H1 (cell line): ENCODE measurements at places on chromosomes 3 and 15.

DNA sequence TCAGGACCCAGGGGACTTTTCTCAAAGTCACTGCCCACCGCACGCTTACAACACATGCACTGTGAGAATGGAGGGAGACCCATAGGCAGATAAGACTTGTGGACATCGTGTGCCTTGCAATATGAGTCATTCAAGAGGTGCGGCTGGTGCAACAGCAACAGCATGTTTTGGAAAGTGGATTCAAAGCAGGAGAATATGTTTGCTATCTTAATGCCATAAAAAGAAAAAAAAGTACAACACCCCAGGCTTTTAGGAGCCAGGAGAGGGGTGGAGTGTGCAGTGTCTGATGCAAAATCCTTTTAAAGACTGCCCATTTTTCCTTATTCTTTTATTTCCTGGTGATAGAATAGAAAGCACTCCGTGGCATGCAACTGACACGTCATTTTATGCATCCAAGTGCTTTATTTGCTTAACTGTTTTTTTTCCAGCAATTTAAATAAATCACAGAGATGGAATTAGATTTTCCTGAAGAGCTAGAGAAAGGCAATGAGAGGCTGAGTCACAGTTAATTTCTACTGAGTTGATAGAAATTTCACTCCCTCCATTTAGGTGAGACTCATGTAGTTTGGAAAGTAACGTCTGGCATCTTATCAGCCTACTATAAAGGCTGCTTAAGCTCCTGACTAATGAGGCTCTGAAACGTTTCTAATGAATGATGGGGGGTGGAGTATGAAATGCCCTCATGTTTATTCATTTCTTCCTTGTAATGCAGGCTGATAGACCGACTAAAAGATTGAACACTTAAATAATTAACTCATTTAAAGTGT lies 96.4 kb downstream of the NSUN3 start:
- DNase-seq, result no peak

DNA sequence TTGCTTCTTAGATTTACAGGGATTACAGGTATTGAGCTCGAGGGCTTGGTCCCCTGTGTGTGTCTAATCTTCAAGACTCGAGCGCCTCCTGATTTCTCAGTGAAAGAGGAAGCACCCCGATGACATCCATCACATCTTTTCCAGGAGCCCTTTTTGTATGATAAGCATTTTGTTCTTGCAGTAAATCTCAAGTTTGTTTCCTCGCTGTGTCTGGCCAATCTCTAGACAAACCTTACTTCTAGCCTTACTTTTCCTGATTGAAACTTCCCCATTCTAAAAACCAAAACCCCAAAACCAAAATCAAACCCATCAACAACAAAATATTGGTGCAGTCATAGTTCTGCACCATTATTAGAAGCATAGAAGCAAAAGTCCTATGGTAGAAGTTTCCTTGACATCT lies 286.0 kb downstream of the NFKBIZ start:
- no peak for DNase-seq

DNA sequence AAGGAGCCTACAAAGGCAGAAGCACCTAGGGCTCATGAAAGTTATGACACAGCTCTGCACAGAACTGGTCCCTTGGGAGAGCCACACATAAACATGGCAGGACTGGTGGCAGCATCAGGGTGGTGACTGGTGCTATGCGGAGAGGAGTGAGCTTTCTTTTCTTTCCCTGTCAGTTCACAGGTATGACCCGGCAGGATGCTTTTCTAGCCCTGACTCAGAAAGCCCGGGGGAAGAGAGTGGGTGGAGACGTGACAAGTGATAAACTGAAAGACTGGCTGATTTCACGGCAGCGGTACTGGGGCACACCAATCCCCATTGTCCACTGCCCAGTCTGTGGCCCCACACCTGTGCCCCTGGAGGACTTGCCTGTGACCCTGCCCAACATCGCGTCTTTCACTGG lies 103.0 kb downstream of the LARS2 start:
- no peak for DNase-seq

- no peak for DNase-seq
Measured at GRCh38 chr15:93020976-93021772, 67.8 kb downstream of the RGMA start.

- no peak for DNase-seq
Measured at GRCh38 chr3:8629151-8630021, 15.2 kb downstream of the SSUH2 start.

GRCh38 chr3:4749567-4750002 lies 229.7 kb upstream of the BHLHE40 start:
- no peak for DNase-seq

- no peak for DNase-seq
Measured at GRCh38 chr3:58667704-58668103, 1.1 kb upstream of the FAM3D start.

DNA sequence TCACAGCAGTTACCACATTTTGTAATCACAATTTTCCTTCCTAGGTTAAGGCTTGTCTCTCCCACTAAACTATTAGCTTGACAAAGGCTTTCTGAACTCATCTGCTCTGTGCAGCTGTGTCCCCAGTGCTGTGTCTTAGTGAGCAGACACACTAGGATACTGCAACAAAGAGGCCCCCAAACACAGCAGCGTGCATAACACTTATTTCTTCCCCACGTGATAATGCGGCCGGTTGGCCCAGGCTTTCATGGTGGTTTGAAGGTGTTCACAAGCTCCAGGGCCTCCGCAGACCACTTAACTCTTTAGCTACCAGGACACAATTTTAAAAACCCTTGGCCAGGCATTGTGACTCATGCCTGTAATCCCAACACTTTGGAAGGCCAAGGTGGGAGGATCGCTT lies 2.2 kb upstream of the HDAC11 start:
- no peak for DNase-seq

DNA sequence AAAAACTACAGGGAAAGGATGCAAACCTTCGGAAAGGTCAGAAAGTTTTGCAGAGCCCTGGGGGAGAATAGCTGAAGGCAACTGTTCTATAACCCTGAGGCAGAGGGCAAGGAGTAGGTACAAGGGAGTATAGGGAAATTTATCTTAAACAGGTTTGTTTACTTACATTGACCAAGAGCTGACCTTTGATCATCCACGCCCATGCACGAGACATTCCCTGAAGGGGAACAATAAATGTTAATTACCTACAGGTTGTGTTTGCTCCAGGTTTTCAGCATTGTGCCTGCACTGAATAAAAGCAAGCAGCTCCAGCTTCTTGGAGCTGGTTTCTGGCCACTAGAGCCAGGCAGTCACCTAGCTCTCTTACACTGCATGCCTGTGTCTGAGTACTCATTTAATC lies 524.5 kb upstream of the TGFBR2 start:
- DNase-seq, result no peak

DNA sequence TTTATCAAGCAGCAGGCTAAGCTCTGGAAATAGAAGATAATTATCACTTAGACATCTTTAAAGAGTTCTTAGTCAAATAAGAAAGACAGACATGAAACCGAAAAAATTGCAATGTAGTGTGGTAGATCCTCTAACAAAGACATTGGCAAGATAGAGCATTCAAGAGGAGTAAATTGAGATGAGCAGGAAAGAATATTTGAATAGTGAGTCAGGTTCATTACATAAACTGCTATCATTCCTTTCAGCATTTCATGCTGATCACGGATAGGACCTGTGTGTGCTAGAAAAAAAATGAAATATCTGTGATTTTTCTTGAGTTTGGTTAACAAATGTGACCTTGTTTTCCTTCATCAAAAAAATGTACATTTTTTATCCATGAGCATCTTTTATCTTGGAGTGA lies 460.9 kb downstream of the OTOL1 start:
- no peak for DNase-seq
